ENCODE measurements at places on chromosomes 12 and 14. TPM values are rescaled to one million over a fixed set of nuclear protein-coding genes. Genes with fewer than 3 reads are reported as not detected.

Gene LBHD2
- total RNA-seq: not detected

Gene TOX4
- 65.4 TPM for total RNA-seq

Gene USP5
- 129 TPM for total RNA-seq

Gene RIC8B
- total RNA-seq: 9.6 TPM

Gene CSAD
- total RNA-seq: 26.9 TPM

Gene OR6C75
- total RNA-seq: not detected

Gene GPR135
- total RNA-seq: 10.9 TPM

Gene IL22
- not detected for total RNA-seq

Gene AKAP3
- total RNA-seq: 2.4 TPM

Gene FOXN4
- 5.1 TPM for total RNA-seq

Gene TDRD9
- total RNA-seq: not detected

Gene NRIP2
- total RNA-seq: not detected

Gene CD69
- 10.3 TPM for total RNA-seq

Gene POMT2
- total RNA-seq: 31.4 TPM

Gene ZBTB39
- total RNA-seq: 10.0 TPM

Gene OTOGL
- not detected for total RNA-seq

Gene ASIC1
- total RNA-seq: 0.59 TPM

Gene KCNH5
- total RNA-seq: not detected

Gene ZNF385A
- 2.6 TPM for total RNA-seq

Gene ART4
- not detected for total RNA-seq

Gene EAPP
- 28.6 TPM for total RNA-seq

Gene COX8C
- not detected for total RNA-seq

Gene SYCP3
- total RNA-seq: 0.36 TPM

Gene FCF1
- total RNA-seq: 62.1 TPM

Gene CGRRF1
- 11.8 TPM for total RNA-seq

Gene LMNTD1
- not detected for total RNA-seq

Gene PLEKHG7
- 0.29 TPM for total RNA-seq

Gene TMEM119
- not detected for total RNA-seq

Gene GLT8D2
- not detected for total RNA-seq

Gene ADAM20
- total RNA-seq: 0.30 TPM

Gene IL31
- not detected for total RNA-seq
